ENCODE measurements at places on chromosomes 16 and 17.
A peak's percentile ranks its signal among the peaks of the same experiment; 100 is the strongest.

GRCh38 chr16:89710709-89711564, 9.4 kb upstream of the SPATA2L start:
- DNase-seq = no peak

- DNase-seq = no peak
Observed at GRCh38 chr16:649631-650030, 466 bp downstream of the WDR90 start.

- DNase-seq = no peak
Observed at GRCh38 chr16:25716186-25716585, 24.4 kb downstream of the HS3ST4 start.

DNA sequence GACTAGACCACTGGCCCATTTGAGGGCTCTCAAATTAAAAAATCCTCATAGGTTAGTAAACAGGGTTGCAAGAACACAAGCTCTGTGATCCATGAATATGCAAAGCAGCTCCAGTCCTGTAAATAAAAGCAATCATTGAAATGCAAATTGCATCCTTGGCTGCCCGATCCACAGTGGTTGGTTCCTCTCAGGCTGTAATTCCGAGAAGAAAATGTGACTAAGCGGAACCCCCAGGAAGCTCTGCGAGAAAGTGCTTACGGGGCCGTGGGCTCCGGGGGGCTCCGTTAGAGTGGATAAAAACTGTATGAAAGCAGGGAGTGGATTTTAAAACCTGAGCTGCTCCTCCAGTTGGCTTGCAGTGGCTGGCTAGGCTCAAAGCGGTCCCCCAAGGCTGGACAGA, 2.5 kb downstream of the GPRC5B start:
- no peak for DNase-seq

DNA sequence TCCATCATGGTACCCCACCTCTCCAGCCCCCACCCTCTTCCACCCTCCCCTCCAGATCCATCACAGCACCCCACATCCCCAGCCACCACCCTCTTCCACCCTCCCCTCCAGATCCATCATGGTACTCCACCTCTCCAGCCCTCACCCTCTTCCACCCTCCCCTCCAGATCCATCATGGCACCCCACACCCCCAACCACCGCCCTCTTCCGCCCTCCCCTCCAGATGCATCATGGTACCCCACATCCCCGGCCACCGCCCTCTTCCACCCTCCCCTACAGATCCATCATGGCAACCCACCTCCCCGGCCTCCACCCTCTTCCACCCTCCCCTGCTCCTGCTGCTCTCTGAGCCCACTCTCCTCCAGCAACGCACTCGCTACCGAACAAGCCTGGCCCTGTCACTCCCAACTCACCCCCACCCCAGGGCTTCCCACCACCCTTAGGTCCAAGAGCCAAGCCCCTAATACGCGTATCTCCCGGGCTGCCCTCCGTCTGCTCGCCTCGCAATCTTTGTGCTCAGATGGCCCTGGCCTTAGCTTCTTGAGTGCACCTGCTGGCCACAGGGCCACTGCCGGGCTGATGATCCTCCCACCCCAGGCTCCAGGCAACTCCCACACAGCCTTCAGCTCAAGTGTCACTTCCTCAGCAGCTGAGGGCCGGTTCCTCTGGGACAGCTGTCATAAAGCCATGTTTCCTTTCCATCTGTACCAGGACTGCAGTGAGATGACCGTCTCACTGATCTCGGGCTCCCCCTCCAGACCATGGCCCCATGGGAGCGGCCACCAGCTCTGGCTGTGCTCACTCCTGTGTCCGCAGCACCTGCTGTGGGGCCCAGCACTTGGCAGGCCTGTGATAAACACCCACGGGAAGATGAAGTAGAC, 25.5 kb downstream of the KDM8 start:
- DNase-seq = no peak

DNA sequence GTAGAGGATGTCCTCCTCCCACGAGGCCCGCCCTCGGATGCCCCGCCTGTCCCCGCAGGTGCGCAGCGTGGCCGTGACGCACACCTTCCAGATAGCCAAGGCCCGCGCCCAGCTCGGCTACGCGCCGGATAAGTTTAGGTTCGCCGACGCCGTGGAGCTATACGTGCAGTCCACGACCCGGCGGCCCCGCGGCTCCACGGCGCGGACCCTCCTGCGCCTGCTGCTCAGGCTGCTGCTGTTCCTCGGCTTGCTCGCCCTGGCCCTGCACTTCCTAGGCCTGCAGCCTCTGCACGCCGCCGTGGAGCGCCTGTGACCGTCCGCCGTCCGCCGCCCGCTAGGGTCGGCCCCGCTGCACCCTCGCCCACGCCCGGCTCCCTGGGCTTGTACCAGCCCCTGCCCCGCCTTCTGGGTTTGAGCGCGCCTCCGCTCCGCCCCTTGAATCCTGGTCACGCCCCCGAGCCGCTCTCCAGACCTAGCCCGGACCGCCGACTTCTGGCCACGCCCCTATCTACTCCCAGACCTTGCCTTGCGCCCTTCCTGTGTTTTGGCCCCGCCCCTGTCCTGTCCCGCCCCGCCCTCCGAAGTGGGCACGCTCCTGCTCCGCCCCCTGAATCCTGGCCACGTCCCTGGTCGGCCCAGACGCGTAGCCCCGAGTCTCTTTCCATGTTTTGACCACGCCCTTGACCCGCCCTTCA, 15.8 kb upstream of the EEF2K start:
- peak; percentile 70 for DNase-seq

GRCh38 chr16:74997042-74997491, 1.8 kb upstream of the ZNRF1 start:
- no peak for DNase-seq

- peak; percentile 55 for DNase-seq
Observed at GRCh38 chr16:569445-570254, at the start of gene PIGQ. Gene PIGQ (plus strand): TSS chr16:569968. CDS start chr16:574075, 4,107 bp downstream.

DNA sequence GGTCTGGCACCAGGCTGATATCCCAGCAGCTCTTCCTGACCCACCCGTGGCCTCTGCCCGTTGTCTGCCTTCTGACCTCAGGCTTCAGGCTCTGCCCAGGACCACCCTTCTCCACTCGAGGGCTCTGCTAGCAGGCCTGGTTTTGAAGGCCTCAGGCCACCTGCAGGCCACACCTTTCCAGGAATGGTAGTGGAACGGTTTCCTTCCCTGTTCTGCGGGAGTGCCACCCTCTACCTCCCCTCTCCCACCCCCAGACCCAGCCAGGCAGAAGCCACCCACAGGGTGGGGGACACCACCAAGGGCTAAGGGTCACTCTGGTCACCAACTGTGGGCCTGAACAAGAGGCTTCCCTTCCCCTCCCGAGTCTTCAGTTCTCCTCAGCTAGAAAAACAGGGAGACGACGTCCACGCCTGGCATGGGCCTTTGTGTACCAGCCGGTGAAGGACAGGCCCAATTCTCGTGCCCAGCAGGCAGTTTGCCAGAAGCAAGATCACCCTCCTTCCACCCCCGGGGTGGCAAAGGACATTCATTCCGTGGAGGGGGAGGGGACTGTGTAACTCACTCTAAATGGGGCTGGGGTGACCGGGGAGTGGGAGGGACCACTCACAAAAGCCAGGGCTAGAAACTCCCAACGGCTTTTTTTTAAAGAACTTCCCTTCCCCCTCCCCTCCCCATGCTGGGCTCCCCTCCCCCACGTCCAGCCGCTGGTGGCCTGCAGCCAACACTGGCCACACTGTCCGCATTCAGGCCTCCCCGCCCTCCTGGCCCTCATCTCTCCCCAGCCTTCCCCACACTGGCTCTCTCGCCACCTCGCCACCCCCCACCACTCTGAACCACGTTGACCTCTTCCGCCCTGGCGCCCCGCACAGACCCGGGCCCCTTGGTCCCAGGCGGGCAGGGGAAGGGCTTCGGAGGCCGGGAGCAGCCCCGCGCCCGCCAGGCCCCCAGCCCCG, 7.7 kb downstream of the CBX4 start:
- DNase-seq = no peak

GRCh38 chr16:21964353-21964752, 11.2 kb downstream of the UQCRC2 start:
- no peak for DNase-seq

- DNase-seq = no peak
Observed at GRCh38 chr16:85856585-85856984, 42.4 kb upstream of the IRF8 start.

DNA sequence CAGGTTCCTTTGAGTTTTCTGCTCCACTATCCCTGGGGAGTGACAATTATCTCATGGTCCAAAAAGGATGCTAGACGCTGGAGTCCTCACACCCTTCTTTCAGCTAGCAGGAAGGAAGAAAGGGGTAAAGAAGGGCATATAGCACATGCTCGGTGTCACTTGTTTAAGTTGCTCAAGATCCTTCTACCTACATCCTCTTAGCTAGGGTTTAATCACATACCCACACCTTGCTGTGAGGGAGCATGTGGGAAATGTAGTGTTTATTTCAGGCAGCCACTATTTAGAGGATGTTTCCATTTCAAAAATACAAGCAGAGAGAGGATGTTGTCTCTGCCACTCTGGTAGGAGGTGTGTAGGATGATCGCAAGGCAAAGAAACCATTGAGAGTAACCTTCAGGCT, 4.5 kb downstream of the PRKCB start:
- no peak for DNase-seq

DNA sequence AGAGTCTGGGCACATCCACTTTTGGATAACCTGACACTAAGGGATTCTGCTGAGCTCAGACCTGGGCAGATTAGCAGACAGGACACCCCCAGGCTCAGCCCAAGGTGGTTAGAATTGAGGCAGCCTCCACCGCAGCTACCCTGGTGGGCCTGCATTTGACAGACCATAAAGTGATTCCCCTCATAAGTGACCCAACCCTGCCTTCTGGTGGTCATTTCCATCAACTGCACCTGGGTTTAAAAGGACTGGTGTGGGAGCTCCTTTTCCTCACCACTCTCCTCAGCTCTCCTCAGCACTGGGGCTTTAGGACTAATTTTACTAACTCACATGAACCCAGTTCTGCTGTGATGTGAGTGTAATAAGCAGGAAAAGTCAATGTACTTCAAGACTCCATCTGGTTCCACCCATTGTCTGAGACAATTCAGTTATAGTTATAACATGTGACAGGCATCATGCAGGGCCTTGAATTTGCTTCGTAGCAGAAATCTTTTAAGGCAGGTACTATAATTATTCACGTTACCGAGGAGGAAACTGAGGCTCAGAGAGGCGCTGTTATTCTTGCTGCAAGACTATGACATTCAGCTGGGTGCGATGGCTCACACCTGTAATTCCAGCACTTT, 42.5 kb downstream of the MYH3 start:
- DNase-seq = peak; percentile 18

DNA sequence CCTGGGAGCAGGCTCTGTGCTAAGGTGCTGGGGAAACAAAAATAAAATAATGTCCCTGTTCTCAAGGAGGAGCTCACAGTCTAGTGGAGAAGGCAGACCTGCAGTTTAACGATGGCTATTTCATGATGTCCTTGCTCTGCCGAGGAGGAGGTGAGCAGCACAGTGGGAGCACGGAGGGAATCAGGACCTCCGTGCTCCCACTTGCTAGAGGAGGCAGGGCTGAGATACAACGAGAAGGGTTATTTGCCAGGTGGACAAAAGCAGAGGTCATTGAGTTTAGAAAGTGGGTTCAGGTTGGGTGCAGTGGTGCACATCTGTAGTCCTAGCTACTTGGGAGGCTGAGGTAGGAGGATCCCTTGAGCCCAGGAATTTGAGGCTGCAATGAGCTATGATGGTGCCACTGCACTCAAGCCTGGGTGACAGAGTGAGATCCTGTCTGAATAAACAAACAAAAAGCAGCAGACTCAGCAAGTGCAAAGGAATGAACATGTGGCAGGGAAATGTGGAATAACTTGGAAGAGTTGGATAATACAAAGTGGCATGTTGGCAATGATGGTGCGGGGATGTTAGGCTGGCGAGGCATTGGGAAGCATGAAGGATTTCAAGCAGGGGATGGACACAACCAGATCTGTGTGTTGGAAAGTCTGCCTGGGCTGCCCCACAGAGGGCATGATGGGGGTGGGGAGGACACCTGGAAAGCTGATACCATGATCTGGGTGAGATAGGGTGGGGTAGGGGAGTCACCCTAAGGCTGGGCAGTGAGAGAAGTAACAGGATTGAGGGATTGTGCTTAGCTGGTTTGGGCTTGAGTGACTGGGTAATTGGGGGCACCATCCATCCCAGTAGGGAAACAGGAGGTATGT, 12.8 kb upstream of the TNS4 start:
- no peak for DNase-seq

DNA sequence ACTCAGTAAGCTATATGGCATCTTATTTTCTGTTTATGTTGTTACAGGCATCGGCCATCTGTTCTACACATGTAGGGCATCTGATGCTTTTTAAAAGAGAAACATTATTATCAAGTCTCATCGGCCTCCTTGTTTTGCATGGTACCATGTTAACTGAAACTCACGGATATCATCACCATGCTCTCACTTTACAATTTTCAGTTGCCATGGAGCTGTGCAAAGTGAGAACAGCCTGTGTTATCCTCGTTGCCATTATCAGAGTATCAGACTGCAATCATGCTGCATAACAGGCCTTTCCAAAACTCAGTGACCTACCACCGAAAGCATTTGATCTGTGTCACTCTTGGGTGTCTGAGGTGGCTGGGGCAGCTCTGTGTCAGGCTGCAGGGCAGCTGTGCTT, 110.3 kb downstream of the C17orf67 start:
- DNase-seq = no peak

Measured in mammary epithelial cell (primary cell).